Ovary (tissue), 10 donors: ENCODE measurements at places on chromosomes 11 and 22.

DNA sequence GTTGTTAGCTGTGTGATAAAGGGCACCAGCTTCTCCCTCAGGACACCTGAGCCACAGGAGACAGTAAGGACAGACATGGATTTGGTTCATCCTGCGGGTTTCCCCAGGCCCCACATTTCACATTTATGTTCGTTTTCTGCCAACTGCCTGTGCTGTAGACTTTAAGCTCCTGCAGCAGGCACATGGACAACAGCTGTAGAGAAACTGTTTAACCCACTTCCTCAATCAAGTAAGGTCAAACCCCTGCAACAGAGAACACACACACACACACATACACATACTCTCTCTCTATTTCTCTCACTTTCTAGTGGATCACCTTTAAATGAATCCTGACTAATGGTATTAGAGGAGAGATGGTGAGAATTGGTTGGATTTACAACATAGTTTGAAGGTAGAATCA lies 90.7 kb downstream of the C11orf87 start:
- H3K27ac ChIP-seq: no peak overlapping the region
- no peaks in the 10 kb centered on the region for H3K27me3 ChIP-seq
- no peaks in the 10 kb centered on the region for H3K4me1 ChIP-seq
- no peak overlapping the region for H3K4me3 ChIP-seq
- no peaks in the 10 kb centered on the region for H3K36me3 ChIP-seq

DNA sequence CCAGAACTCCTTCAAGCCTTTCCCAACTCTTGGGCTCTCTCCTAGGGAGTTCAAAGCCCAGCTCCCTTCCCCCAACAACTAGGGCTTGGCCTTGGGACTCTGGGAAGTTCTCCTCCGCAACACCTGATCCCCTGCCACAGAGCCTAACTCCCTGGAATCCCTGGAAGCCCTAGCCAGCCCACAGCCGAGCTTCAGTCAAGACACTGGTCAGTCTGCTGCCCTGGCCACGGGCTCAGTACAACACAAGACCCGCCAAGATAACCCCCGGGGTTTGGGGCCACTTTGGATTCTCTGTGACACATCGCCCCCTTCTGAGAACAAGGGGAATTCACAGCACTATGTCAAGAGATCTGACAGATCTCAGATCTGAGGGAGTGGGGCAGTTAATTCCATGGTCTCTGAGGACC lies 58.3 kb downstream of the SLC22A12 start:
- H3K27ac ChIP-seq: no peak overlapping the region
- no peaks in the 10 kb centered on the region for H3K4me1 ChIP-seq
- no peak overlapping the region for H3K4me3 ChIP-seq
- peak; percentile 62 for DNase-seq

GRCh38 chr22:28710576-28711191 lies 30.9 kb downstream of the CHEK2 start:
- no peak for DNase-seq
- H3K36me3 ChIP-seq: no peaks in the 10 kb centered on the region
- H3K4me3 ChIP-seq: no peak overlapping the region
- H3K27ac ChIP-seq: peak overlapping the region; percentile 81
- no peaks in the 10 kb centered on the region for H3K4me1 ChIP-seq

- H3K4me1 ChIP-seq: no peaks in the 10 kb centered on the region
- no peak overlapping the region for H3K27ac ChIP-seq
- no peaks in the 10 kb centered on the region for H3K27me3 ChIP-seq
- H3K36me3 ChIP-seq: no peaks in the 10 kb centered on the region
Measured at GRCh38 chr11:133163463-133164419, 368.6 kb downstream of the OPCML start.

GRCh38 chr22:29475550-29475949 lies 4.5 kb upstream of the NEFH start:
- H3K4me3 ChIP-seq: no peak overlapping the region
- peaks cover 17% of the 10 kb centered on the region for H3K4me1 ChIP-seq
- DNase-seq: no peak
- no peaks in the 10 kb centered on the region for H3K36me3 ChIP-seq
- H3K27me3 ChIP-seq: no peaks in the 10 kb centered on the region
- no peak overlapping the region for H3K27ac ChIP-seq

GRCh38 chr11:8807544-8808225 lies 103.3 kb upstream of the AKIP1 start:
- H3K27me3 ChIP-seq: no peaks in the 10 kb centered on the region
- H3K36me3 ChIP-seq: no peaks in the 10 kb centered on the region
- peak overlapping the region; percentile 76 for H3K4me3 ChIP-seq
- H3K27ac ChIP-seq: peak overlapping the region; percentile 70
- H3K4me1 ChIP-seq: peaks cover 30% of the 10 kb centered on the region
- peak; percentile 68 for DNase-seq

- DNase-seq: no peak
- H3K27me3 ChIP-seq: no peaks in the 10 kb centered on the region
- H3K4me1 ChIP-seq: no peaks in the 10 kb centered on the region
- H3K4me3 ChIP-seq: no peak overlapping the region
- H3K27ac ChIP-seq: no peak overlapping the region
Measured at GRCh38 chr11:11243209-11243589, 109.9 kb downstream of the CSNK2A3 start.

GRCh38 chr22:24486501-24486921 lies 8.6 kb upstream of the UPB1 start:
- H3K36me3 ChIP-seq: no peaks in the 10 kb centered on the region
- no peak for DNase-seq
- H3K27ac ChIP-seq: no peak overlapping the region
- no peak overlapping the region for H3K4me3 ChIP-seq
- H3K27me3 ChIP-seq: no peaks in the 10 kb centered on the region
- H3K4me1 ChIP-seq: no peaks in the 10 kb centered on the region

DNA sequence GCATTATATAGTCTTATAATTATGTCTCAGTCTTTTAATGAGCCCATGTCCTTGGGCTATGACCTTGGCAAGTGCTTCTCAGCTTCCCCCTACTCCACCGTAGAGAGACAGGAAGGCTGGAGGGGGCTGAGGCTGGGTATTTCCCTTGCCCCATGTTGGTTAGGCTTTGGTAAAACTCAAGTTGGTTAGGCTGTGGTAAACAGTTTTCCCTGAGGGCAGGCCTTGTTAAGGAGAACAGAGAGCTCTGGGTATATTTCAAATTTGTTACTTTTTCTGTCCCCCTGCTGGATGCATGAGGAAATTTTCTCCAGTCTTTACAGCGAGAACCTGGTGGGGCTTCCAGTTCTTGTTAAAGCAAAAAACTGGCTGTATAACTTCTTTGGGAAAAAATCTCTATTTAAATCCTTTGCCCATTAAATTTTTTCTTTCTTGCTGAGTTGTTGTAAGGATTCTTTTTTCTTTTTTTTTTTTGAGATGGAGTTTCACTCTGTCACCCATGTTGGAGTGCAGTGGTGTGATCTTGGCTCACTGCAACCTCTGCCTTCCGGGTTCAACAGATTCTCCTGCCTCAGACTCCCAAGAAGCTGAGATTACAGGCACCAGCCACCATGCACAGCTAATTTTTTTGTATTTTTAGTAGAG lies 12.2 kb upstream of the DCHS1 start:
- no peak for DNase-seq
- no peaks in the 10 kb centered on the region for H3K27me3 ChIP-seq
- no peak overlapping the region for H3K4me3 ChIP-seq
- H3K27ac ChIP-seq: no peak overlapping the region

DNA sequence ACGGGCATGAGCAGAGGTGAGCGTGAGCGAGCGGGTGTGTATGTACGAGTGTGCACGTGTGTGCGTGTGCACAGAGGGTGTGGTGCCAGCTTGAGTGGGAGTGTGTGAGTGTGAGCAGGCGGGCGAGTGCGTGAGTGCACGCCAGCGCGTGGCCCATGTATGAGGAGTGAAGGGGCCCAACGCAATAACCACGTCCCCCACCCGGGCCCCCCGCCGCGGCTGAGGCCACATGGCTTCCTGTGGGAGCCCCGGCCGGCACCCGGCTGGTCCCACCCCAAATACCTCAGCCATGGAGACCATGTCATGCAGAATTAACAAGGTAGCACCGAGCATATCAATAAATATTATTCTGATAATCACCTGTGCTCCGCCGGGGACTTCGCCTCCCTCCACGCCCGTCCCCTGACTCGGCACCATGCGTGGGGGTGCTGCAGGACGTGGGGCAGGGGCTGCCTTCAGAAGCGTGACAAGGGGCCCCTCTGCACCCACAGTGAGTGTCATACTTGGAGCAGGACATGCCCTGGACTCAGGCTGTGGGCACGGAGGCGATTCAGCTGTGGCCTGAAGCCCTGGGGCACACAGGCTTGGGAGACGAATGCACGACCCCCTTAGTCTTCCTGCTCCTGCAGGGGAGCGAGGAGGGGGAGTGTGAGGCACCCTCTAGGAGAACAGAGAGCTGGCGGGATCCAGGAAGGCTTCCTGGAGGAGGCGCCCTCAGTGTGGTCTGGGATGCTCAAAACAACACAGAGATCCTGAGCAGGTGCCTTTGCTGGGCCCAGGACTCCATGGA lies 5.6 kb upstream of the TRABD start:
- H3K4me3 ChIP-seq: no peak overlapping the region
- H3K36me3 ChIP-seq: no peaks in the 10 kb centered on the region
- DNase-seq: peak; percentile 23

DNA sequence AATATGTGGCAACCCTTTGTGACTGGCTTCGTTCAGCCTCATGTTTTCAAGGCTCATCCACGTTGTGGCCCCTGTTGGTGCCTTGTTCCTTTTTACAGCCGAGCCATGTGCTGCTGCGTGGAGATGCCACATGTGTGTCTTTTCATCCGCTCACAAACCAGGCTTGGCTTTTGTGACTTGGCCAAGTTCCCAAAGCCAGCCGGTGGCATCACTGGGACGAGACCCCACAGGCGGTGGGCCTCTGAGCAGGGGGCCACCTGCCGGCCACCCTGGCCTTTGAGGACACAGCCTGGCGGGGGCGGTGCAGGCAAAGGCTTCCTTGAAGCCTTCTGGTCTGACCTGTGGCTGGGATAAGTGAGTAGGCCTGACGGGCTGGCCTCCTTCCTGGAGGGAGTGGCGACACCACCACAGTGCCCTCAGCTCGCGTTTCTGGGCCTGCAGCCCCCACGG lies 10.5 kb downstream of the GRK2 start:
- no peaks in the 10 kb centered on the region for H3K27me3 ChIP-seq
- H3K36me3 ChIP-seq: no peaks in the 10 kb centered on the region
- no peak for DNase-seq
- H3K27ac ChIP-seq: peak overlapping the region; percentile 81
- peak overlapping the region; percentile 15 for H3K4me3 ChIP-seq

- H3K4me1 ChIP-seq: peaks cover 28% of the 10 kb centered on the region
- DNase-seq: peak; percentile 60
- no peaks in the 10 kb centered on the region for H3K36me3 ChIP-seq
- no peaks in the 10 kb centered on the region for H3K27me3 ChIP-seq
- peak overlapping the region; percentile 86 for H3K27ac ChIP-seq
Measured at GRCh38 chr11:117875382-117876058, 938 bp downstream of the FXYD6 start.

GRCh38 chr11:116888884-116889549 lies 51.6 kb upstream of the APOA1 start:
- no peaks in the 10 kb centered on the region for H3K27me3 ChIP-seq
- no peak for DNase-seq
- no peak overlapping the region for H3K4me3 ChIP-seq
- H3K4me1 ChIP-seq: peaks cover 2% of the 10 kb centered on the region
- no peaks in the 10 kb centered on the region for H3K36me3 ChIP-seq
- no peak overlapping the region for H3K27ac ChIP-seq

- no peaks in the 10 kb centered on the region for H3K27me3 ChIP-seq
- no peaks in the 10 kb centered on the region for H3K36me3 ChIP-seq
- H3K27ac ChIP-seq: no peak overlapping the region
- H3K4me3 ChIP-seq: no peak overlapping the region
- H3K4me1 ChIP-seq: peaks cover 3% of the 10 kb centered on the region
Measured at GRCh38 chr11:69646493-69647389, 5.8 kb downstream of the CCND1 start.

DNA sequence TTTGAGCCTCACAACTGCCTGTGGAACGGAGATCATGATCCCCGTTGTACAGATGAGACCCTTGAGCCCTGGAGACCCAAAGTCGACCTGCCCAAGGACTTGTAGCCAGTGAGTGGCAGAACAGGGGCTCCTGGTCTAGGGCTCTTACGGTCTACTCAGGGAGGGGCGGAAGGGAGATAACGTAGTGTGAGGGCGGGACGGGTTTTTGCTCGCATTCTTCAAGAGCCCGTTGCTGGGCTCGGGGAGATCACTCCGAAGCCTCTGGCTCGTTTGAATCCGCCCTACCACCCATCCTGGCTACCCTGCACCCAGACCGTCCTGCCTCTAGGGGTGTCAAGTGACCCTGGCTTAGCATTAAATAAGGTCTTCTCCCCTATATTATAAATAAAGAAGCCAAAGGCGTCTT lies 639 bp downstream of the CRY2 start:
- H3K36me3 ChIP-seq: no peaks in the 10 kb centered on the region
- peaks cover 18% of the 10 kb centered on the region for H3K4me1 ChIP-seq
- peak overlapping the region; percentile 88 for H3K27ac ChIP-seq

DNA sequence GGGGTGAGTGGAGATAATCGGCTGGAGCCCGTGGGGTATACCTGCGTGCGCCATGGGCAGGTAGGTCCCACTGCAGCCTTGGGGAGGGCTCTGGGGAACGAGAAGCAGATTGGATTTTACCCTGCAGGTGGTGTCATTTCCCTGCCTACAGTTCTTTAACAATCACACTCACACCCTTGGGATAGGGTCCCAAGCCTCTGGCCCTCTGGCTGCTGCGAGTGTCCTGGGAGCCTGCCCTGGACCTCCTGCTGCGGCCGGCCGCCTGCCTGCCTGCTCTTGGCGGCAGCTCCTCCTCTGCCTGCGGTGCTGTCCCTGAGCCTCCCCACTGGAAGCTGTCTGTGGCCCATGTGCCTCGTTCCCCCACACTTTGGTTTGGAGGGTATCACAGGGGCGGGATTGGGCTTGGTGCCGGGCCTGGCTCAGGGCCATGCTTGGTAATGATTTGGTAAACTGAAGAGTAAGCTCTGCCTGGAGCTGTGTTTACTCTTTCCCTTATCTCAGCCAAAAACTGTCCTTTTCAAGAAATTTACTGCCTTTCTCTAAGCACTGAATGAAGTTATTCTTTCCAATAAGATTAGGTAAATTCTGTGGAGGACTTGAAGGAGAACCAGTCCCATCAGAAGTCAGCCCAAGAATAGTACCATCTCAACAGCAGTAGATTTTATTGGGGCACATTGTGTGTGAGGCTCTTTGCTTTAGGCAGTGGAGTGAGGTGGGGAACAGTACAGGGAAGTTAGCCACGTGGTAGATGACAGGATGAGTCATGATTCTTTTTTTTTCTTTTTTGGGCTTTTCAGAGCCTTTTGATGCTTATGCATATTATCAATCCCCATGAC lies 53.7 kb downstream of the TBC1D22A start:
- DNase-seq: no peak
- no peaks in the 10 kb centered on the region for H3K27me3 ChIP-seq

DNA sequence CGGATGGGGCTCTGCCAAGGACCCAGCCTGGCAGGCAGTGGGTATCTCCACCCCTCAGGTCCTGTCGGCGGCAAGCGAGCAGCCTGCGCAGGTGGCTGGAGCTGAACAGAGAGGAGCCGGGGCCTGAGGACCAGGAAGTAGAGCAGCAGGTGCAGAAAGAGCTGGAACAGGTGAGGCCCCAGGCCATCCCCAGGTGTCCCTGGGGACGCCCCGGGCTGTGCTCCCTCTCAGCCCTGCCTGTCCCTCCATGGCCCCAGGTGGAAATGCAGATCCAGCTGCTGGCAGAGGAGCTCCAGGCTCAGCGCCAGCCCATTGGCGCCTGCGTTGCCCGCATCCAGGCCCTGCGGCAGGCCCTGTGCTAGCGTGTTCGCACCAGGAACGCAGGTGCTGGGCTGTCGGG lies 44.0 kb downstream of the PISD start:
- H3K27me3 ChIP-seq: no peaks in the 10 kb centered on the region
- peak; percentile 22 for DNase-seq
- H3K36me3 ChIP-seq: no peaks in the 10 kb centered on the region
- peaks cover 6% of the 10 kb centered on the region for H3K4me1 ChIP-seq
- H3K27ac ChIP-seq: no peak overlapping the region
